ENCODE measurements at places on chromosomes 3 and 15.

DNA sequence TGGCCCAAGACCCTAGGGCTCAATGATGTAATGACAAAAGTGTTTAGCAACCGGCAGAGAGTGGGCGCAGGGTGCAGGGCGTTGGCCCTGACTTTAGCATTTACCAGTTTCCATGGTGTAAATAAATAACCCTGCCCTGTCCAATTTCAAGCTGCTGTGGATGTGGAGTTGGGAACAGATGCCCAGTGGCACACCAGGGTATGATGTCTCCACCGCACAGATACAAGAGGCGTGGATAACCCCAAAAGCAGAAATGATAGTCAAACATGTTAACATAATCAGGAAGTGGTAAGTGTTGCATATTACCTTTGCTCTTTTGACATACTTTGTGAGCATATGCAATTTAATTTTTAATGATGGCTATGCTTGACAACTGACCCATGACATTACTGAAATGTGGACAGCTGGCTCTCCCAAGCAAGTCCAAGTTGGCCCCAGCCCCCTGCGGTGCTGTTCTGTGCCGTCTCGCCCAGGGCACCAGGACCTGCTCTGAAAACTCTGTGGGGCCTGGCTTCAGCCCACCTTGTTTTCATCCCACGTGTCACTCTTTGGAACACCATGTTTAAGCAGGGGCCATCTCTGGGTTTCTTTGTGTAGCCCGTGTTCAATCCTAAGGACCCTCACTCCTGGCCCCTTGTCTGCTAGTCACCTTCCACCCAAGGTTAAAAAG is 10.8 kb upstream of the ANPEP start:
- no peak for DNase-seq

DNA sequence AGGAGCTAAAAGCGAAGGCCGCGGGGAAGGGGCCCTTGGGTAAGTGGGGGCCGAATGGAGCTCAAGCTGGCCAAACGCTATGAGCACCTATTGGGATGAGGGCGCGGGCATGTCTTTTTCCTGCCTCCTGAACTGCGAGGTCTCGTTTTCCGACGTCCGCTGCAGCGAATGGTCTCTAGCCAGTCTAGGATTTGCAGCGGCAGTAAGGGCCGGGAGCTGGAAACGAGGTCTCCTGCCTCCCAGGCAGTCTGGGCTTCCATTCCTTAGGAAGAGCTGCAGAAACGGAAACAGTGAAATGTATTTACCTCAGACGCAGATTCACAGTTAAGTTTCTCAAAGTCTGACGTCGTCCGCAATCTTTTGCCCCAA is 517 bp downstream of the TMA7 start:
- no peak for DNase-seq

DNA sequence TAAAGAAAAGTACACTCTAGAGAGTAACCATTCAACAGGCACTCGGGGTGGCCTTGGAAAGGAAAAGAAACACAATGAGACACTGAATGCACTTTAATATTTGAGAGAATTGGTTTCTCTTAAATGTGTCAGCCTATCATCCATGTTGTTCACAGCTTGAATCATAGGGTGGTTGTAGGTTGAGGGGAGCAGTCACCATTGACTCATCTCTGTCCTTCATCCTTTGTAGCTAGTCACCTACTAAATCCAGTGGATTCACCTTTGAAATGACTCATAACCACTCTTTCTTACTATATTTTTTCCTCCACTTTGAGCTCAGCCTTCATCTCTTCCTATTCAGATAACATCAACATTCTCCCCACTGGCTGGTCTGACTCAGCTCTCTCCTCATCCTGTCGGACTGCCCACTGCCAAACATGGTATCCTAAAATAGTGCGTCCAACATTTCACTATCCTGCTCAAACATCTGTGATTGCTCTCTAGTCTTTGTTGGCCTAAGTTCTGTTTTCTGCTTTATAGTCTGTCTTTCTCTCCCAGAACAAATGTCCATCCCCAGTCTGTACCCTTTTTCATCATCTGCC is 182.7 kb upstream of the GADL1 start:
- DNase-seq, result peak; percentile 8

DNA sequence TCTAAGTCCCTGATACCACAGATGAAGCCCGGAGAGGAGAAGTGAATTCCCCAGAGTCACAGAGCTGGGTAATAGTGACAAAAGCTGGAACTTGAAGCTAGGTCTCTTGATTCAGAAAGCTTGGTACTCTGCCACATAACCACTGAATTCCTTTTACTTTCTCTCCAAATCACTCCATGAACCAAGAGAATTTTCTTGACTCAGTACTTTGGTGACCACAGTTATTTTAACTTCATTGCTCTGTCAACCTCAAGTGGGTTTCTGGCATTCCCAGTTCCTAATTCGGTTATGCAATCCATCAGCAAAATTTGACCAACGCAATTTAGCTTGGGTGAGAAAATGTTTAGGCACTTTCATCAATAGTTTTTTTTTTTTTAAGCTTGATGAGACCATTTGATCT is 61.0 kb upstream of the PPARG start:
- DNase-seq, result no peak

- DNase-seq, result no peak
Observed at GRCh38 chr15:67548862-67549651, 6.6 kb downstream of the MAP2K5 start.

DNA sequence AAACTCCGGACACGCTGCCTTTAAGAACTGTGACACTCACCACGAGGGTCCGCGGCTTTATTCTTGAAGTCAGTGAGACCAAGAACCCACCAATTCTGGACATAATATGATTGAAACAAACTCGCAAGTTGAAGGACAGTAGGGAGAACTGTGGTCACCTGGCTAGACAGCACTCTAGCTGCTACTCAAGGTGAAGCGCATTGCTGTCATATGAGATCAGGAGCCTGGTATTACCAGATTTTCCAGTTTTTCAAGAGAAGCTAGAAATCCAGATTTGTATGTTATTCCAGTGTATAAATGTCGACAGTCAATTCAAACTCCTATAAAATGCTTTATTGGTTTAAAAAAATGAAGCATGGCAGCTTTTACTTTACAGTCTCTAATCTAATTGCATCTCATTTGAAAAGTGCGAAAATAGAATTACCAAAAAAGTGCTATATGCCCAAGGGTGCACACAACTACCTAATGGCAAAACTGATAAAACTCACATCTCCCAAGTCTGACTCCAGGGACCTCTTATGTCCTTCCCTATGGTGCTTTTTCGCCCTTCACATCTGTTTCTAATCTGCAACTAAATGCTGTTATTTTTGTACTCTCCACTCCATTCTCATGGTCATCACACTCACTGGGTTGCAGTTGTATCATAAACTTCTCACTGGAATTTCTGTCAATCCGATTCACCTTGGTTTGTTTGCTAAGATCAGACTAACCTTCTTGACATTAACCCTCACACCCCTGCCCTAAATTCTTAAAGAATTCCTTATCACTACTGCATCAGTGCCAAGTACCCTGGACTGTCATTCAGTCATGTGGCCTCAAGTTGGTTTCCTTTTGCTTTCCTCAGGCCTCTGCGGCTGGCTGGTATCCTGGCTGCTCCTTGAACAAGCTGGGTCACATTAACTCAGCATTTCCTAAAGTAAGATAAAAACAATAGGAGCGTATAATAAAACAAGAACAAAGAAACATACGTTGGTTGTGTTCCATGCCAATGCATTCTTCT is 31.5 kb upstream of the ARHGEF26 start:
- no peak for DNase-seq

DNA sequence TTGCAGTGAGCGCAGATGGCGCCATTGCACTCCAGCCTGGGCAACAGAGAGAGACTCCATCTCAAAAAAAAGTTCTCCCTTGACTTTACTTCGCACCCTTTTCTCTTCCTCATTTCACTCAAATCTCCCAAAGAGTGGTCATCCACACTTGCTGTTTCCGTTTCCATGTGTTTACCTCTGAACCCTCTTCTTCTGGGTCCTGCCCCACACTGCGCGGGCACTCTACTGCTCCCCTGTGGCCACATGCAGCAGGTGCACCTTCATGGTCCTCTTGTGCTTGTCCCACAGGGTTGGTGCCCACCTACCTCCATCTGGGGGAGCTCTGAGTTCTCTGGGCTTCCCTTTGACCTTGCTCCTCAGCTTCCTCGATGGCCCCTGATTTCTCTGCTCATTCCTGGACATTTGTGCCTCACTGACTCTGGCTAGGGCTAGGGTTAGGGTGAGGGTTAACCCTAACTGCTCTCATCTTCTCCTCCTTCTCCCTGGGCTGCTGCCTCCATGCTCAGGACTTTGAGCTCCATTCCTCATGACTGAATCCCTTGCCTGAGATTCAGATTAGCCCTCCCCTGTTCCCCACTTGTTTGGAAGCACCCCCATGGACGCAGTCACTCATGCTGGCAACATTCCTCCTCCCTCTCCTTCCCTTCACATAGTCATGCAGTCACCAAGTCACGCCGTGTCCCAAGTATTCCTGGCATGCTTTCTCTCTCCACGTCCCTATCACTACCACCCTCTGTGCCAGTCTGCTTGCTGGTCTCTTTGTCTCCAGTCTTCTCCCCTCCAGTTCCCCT is 26.6 kb upstream of the KY start:
- DNase-seq, result peak; percentile 41

DNA sequence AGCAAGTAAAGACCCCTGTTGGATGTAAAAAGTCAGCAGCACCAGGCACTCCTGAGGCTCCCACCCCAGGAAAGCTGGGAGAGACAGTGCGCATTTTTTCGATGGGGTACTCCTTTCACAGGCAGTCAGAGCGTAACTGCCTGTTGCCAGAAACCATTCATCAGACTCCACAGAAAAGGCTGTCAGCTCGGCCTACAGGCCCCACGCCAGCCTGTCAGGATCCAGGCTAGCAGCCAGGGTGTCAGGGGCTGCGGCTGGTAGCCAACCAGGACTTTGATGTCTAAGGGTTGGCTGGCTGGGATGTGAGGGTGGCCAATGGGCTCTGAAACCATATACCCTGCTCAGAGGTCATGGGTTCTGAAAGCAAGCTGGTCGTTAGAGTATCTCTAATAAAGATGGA is 164.5 kb downstream of the WNT5A start:
- no peak for DNase-seq

Measured in GM20000 (cell line).